Endothelial cell (in vitro differentiated cells): ENCODE measurements at places on chromosomes 6 and 20.
A peak's percentile ranks its signal among the peaks of the same experiment; 100 is the strongest.

- no peak for DNase-seq
Measured at GRCh38 chr6:55621244-55621643, 42.3 kb upstream of the HMGCLL1 start.

DNA sequence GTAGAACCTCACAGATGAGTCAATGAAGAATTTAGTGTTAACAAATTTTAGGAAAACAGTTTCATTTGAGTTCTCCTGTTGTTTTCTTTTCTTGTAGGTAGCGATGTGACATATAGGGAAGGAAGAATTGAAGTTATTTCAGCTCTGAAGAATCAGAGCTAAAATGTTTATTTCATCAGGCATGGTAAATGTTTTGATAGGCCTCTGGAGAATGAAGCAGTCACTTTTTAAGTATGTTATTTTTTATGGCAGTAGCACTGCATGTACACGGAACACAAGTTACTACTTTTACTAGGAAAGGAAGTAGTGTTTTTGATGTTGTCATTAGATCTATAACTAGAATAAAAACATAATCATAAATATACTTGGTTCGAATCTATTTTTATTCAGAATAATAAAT lies 1357.3 kb upstream of the CITED2 start:
- no peak for DNase-seq

DNA sequence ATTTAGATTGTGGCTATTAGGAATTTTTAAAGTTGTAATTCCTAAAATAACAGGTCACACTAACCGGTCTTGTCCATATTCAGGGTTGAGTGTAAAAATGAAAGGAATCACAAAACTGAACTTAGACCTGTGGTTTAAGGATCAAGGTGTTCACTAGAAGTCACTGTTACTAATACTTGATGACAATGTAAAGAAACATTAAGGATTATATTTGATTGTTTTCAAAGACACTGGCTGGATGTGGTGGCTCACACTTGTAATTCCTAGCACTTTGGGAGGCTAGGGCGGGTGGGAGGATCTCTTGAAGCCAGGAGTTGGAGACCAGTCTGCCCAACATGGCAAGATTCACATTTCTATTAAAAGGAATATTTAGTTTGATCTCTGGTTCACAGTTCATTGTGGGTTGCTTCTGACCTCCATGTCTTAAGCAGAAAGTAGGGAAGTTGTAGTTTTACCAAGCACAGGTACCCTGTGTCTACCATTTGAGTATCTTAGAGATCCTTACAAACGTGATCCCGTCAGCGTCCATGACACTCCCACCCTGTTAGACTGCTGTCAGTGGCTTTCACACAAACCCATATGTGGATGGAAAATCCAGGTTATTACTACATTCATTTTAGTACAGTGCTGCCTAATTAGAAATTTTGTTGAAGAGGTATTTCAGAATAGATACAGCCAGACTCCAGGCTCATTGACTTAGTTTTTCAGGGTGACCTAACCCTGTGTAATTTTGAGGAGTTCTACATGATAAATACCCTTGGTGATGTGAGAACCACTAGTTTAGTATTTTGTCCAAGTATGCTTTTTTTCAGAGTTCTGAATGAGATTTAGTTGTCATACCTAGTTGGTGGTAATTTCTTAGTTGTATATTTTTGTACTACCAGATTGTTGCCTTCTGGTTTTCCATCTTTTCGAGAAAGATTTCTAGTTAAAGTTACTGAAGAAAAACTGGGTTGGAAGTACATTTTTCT lies 10.2 kb downstream of the SRSF3 start:
- DNase-seq = no peak

DNA sequence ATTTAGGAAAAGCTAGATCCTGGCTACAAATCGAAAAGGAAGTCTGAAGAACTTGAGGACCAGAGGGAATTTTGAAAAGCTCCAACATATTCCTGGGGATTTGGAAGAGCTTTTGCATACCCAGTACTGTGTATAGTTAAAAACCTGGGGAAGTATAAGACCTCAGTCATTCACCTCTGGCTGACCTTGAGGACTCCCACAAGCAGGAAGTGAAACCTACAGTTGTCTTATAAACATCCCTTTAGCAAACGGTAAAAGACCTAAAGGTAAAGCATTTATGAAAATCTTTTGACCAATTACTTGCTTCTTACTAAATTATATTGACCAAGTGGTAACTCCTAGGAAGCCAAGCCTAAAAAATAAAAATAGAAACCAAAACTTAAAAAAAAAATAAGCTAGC lies 175.0 kb downstream of the HAO1 start:
- DNase-seq = no peak

GRCh38 chr20:36167902-36168503 lies 13.5 kb downstream of the EPB41L1 start:
- DNase-seq = no peak

GRCh38 chr6:156952401-156952800 lies 175.2 kb downstream of the ARID1B start:
- DNase-seq = no peak

DNA sequence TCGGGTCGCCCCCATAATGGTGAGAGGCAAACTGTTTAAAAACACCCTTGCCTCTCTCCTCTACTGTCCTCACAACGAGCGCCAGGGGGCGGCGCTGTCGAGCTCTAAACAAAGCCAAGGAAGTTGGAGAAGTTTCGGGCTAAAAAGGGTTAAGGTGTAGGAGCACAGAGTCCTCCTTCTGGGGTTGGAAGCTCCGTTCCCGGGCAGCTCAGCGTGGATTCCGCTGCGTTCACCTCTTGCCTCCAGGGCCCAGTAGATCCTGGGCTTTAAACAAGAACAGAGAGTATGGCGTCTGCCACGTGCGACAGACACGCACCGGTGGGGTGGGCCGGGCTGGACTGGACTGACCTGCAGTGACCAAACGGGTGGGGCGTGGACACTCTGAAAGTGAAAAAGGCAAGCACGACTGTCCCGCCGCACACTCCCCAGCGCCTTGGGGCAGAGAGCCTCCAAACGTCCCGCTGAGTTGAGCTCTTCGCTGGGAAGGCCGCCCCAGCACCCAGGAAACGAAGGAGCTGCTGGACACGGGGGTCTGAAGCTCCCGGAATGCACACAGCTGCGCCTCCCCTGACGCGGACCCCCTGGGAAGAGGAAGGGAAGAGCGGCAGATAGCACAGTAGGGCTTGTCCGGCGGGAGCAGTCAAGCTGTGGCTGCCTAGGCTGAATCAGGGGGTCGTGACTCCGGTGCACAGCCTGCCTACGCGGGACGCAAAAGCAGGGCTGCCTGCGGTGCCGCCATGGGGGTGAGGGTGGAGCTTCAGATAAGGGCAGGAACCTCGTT lies 1.6 kb upstream of the THBD start:
- DNase-seq = peak; percentile 97

- no peak for DNase-seq
Measured at GRCh38 chr6:87350516-87350915, 5.9 kb downstream of the C6orf163 start.
